CD4-positive, alpha-beta T cell treated with Interleukin-1 beta for 1 hour (primary cell): ENCODE measurements at places on chromosomes 5 and 9.
A peak's percentile ranks its signal among the peaks of the same experiment; 100 is the strongest.

DNA sequence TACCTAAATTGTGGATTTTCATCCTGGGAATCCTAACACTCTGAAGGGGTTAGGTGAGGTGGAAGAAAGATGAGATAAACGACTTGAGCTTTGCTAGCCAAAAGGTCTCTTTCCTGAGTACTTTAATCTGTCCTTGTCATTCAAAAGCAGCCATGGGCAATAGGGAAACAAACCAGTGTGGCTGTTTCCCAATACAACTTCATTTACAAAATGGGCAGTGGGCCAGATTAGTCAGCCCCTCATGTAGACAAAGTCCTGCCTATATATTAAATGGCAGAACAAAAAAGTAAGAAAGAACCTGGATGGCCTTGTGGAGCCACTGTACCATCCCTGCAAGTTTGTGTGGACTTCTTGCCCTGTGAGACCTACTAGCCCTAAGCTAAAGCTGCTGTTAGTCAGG lies 51.0 kb upstream of the NFIL3 start:
- no peak for DNase-seq

DNA sequence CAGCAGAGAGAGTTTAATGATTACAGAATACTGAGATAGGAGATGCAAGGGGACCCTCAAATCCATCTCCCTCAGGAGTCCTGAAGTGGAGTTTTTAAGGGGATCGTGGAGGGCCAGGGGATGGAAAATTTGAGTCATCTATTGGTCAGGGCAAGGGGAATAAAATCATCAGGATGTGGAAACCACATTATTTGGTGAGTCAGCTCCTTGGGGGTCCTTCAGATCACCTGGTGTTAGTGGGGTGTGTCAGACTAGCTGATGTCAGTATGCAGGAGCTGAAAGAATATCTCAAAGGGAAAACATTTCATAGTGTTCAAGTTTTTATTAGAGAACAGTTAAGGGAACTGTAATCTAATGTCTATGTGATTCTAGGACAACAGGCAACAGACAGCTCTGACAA lies 183.0 kb upstream of the FTMT start:
- DNase-seq: no peak

DNA sequence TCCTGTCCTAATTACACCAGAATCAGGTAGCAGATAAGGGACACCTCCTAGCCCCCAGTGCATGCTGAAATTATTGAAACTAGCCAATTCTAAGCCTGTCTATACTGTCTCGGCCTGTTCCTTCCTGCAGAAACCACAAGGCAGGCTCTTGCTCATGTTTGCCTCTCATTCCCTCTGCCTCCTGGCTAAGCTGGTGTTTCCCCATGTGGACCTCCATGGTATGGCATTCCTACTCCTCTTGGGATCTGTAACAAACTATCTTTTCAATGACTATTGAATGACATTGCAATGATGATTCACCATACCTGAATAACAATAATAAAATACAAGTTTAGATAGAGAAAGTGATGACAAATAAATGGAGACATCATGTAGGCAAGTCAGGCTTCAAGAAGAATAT lies 35.6 kb upstream of the ADAMTS16 start:
- no peak for DNase-seq

DNA sequence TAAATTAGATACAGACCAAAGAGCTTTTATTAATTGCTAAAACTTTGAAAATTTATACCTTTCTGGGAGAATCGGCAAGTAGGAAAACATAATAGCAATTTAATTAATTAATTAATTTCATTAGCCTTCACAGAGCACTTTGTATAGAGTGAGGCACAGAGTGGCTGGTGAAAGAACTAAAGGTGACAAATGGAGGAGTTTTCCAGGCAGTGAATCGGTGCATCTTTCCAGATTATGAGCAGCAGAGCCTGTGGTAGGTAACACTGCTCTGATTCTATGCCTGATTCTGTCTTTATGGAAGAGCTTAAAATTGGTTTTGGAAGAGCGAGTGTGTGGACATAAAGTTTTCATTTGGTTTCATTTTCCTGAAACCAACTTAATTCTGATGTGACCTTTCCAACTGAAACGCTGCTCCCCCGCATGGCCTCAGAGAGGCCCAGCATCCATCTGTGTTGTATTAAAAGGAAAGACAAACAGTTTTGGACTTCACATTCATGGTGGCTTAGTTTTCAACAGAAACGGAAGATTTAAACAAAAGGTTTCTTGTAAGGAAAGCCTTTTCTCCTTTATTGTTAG lies 188.9 kb upstream of the RPS23 start:
- no peak for DNase-seq

DNA sequence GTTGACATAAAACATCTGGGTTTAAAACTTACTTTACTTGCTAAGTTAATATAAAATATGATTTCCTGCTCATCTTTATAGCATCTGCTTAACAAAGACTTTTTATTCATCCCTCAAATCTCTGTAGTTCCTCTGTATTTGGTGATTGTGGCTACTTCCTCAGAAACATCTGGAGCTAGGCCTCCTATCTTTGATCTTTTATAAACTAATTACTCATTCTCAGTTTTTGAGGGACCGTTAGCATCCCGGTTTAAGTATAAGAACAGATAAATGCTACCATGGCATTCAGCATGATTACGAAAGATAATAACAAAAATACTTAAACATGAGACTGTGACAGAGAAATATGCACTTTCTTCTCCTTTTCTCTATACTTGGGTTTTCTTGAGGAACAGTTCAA lies 85.3 kb downstream of the SLC38A9 start:
- no peak for DNase-seq

DNA sequence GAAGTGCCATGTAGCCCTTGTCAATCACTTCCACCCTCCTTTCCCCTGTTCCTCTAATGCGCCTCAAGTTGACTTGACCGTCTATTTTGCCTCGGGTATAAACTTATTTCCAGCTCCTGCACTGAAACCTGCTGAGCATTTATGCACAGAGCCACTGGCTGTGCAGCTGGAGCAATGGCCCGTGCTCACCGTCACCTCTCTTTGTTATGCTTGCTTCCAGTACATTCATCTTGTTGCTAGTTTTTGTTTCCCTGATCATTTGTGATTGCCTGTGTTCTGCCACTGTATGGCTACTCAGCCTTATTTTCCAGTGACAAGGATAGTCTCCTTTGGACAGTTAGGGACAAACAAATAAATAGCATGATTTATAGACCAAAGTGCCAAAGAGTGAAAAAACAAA lies 183.1 kb upstream of the C9orf72 start:
- DNase-seq: no peak

DNA sequence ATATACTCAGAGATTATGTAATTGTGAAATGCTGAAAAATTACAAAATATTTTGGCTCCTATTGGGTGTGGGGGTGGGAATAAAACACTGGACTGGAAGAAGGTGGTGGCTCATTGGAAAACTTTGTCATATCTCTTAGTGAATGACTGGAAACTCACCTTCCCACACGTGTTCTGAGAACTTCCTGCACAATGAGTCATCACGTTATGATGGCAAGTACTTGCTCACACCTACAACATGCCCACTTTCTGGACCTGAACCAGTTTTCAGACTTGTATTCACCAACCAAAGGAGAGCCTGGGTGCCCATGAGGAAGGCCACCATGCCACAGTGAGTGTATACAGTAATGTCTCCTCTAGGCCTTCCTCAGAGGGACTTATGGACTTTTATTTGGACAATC lies 294.8 kb downstream of the ASTN2 start:
- no peak for DNase-seq

- no peak for DNase-seq
Observed at GRCh38 chr5:10199692-10200091, 50.0 kb downstream of the ATPSCKMT start.

DNA sequence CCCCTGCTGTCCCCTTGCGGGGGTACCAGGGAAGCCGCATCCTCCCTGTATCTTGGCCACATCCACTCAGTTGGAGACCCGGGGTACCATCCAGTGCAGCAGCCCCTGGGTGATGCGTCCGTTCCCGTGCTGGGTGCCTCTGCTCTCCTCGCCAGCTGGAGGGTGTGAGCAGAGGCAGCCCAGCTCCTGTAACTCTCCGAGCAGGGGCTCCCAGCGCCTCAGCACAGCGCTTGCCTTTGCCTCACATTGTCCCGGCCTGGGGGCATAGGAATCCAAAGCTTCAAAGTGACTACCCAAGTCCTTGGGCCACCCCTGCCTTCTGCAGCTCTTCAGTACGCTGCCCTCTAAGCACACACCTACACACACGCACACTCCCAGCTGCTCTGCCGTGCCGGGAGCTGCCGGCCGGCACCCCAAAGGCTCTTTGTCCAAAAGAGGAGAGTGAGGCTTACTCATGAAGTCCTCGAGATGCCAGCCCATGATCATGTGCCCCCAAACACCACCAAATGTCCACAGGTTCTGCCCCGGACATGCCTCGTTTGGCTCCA lies 733 bp downstream of the ANGPTL2 start:
- DNase-seq: no peak

- DNase-seq: no peak
Observed at GRCh38 chr9:1837453-1838084, 177.6 kb upstream of the SMARCA2 start.

DNA sequence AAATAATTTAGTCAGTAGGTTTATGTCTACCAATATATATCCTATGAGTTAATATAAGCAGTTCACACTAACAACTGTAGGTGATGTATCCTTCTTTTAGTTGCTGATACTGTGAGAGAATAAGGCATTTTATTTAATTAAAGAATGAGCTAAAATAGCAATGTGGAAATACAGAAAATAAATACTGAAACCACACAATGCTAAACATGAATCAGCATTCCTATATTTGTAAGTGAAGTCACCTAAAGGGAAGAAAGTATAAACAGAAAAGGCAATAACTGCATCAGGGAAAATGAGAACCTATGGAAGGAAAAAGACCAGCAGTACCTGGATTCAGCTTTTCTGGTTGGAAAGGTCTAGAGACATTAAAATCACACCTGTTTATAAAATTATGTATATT lies 336.0 kb downstream of the PDE4D start:
- DNase-seq: no peak

GRCh38 chr5:139717221-139717620 lies 69.1 kb downstream of the CXXC5 start:
- no peak for DNase-seq

- peak; percentile 51 for DNase-seq
Observed at GRCh38 chr5:83474161-83474796, 2.7 kb downstream of the VCAN start.

GRCh38 chr5:40052808-40053207 lies 626.9 kb upstream of the PTGER4 start:
- DNase-seq: no peak

- no peak for DNase-seq
Observed at GRCh38 chr5:123997462-123998215, 485.7 kb downstream of the CSNK1G3 start.

GRCh38 chr5:62017092-62017491 lies 288.9 kb upstream of the KIF2A start:
- DNase-seq: no peak

GRCh38 chr5:136621743-136622142 lies 256.4 kb upstream of the TRPC7 start:
- no peak for DNase-seq

GRCh38 chr5:113223831-113224604 lies 210.8 kb downstream of the TSSK1B start:
- DNase-seq: no peak

DNA sequence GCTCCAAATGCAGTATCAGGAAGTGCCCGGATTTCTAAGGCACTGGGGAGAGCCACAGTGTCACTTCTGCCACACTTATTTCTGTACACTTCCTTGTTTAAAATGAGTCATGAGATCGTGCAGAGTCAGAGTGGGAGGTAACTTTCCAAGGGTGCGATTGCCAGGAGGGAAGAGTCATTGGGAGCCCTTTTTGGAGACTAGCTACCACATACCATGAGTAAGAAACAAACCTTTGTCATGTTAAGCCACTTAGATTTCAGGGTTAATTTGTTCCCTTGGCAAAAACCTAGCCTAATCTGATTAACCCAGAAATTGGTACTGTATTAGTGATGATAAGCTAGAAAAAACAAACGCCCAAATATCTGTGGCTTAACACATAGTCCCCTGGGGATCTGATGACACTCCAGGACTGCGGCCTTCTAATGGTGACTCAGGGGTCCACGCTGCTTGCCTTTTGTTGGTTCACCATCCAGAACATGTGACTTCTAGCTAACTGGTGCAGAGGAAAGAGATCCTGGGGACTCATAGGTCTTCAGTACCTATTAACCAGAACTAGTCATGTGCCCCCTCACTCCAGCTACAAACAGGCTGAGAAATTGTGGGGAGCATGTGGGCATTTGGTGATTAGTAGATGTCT lies 48.6 kb upstream of the TLE1 start:
- peak; percentile 14 for DNase-seq

GRCh38 chr9:133384736-133385321 lies 8.7 kb downstream of the STKLD1 start:
- DNase-seq: no peak

GRCh38 chr9:120915854-120916470 lies 10.6 kb downstream of the TRAF1 start:
- DNase-seq: peak; percentile 61

- peak; percentile 68 for DNase-seq
Observed at GRCh38 chr5:149035372-149035790, 27.5 kb downstream of the SH3TC2 start.

GRCh38 chr5:1317921-1318565 lies 23.2 kb upstream of the TERT start:
- no peak for DNase-seq

GRCh38 chr9:99253772-99254431 lies 31.8 kb downstream of the SEC61B start:
- peak; percentile 43 for DNase-seq

GRCh38 chr5:24444414-24444813 lies 200.4 kb downstream of the CDH10 start:
- DNase-seq: no peak

- no peak for DNase-seq
Observed at GRCh38 chr5:95927927-95928723, 33.5 kb downstream of the ELL2 start.

DNA sequence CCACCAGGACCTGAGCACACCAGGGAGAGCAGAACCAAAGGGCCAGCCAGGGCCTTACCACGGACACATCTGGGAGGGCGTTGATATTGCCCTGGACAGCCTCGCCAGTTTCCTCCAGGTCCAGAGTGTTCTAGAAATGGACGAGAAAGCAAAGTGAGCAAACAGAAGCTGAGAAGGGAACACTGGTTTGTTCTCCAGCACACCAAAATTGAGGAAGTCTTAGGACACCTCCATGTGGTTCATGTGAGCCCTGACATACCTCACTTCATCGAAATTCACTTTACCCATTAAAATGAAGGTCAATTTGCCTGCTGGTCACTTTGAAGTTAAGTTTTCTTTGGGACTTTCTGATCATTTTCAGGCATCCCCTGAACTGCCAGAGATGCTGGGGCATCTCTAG lies 20.1 kb upstream of the AKNA start:
- no peak for DNase-seq

DNA sequence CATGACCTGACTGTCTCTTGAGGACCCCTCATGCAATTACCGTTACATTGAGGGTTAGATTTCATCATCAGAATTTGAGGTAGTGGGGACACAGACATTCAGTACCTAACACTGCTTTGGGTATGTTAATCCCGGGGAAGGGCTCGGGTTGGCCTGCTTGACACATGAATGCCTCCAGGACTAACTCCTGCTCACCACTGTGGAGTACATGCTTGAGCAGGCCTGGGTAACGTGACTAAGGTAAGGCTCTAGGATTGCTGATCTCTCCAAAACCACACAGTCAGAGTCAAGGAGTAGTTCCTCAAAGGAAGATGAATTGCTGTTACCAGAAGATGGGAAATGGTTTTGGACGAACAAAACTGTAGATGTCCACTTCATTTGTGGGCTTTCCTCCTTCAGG lies 376.3 kb upstream of the ZNF462 start:
- no peak for DNase-seq

- peak; percentile 45 for DNase-seq
Observed at GRCh38 chr5:74766418-74766848, 484 bp downstream of the GFM2 start.

- peak; percentile 10 for DNase-seq
Observed at GRCh38 chr9:34493972-34494535, 28.7 kb downstream of the ENHO start.
